ENCODE measurements at places on chromosomes 2 and 18.

- DNase-seq, result no peak
These were observed 528.6 kb downstream of the ZNF516 start for GRCh38 chr18:75966431-75966830.

- no peak for DNase-seq
These were observed 11.8 kb downstream of the NEU4 start for GRCh38 chr2:241820625-241821384.

- DNase-seq, result no peak
These were observed 167.1 kb downstream of the PDE1A start for GRCh38 chr2:182259629-182260150.

DNA sequence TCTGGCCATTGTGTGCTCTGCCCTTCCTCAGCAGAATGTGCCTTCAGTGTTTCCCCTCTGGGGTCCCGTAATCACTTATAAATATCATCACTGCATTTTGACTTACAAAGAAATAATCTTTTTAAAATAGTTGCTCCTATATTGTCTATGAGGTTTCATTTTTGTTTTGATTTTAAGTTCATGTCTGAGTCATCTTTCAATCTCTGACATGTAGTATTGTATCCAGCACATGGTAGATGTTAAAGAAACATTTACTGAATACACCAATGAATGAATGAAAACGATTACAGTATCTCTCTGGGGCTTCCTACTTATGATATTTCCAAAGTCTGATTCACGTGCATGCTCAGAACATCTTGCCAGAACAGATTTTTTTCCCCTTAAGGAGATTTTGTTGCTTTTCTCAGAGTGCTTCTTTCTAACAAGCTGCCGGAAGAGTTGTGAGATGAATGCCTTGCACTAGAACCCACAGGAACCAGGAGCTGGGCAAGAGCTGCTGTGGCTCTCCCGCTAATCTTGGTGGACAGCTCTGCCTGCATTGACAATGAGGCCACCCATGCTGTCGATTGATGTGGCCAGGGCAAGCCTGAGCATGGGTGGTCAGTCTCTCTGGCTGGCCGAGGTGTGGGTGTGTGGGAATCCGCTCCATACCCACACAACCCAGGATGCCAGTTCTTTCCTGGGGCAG is 199.4 kb downstream of the CYRIA start:
- DNase-seq, result no peak

GRCh38 chr18:4108016-4108415 is 347.1 kb downstream of the DLGAP1 start:
- DNase-seq, result no peak

DNA sequence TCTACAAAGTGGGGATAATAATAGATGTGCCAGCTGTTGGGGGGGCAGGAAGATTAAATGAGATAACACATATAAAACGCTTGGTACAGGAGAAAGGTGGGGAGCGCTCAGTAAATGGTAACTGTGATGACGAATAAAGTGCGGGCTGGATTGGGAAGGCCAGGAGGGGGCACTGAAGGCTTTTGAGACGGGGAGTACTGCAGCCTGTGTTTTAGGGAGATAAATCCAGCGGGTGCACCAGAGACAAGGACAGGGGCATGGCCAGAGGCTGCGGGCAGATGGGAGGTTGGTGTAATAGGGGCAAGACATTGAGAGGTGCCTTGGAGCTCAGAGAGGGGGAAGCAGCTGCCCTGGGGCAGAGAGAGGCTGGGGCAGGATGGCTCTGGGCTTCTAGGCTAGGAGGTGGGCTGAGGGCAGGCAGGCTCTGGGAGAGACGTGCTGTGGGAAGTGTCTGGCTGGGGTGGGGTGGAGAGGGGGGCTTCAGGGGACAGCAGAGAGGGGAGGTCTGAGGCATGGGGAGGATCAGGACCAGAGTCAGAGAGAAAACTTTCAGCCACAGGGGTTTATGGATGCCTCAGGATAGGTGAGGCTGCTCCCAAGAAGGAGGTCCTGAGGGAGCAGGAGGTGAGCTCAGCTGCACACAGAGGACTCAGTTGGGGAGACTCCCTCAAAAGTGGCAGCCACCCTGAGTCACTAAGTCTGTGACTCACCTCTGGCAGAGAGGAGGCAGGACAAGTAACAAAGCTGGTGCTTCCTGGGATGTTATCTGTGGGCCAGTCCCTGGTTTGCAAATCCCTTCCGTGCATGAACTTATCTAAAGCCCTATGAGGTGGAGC is 18.8 kb downstream of the TEX44 start:
- no peak for DNase-seq

- DNase-seq, result no peak
These were observed 52.8 kb downstream of the SLC35F5 start for GRCh38 chr2:113703386-113704299.

- no peak for DNase-seq
These were observed 522.8 kb upstream of the RAB6C start for GRCh38 chr2:129456691-129457090.

DNA sequence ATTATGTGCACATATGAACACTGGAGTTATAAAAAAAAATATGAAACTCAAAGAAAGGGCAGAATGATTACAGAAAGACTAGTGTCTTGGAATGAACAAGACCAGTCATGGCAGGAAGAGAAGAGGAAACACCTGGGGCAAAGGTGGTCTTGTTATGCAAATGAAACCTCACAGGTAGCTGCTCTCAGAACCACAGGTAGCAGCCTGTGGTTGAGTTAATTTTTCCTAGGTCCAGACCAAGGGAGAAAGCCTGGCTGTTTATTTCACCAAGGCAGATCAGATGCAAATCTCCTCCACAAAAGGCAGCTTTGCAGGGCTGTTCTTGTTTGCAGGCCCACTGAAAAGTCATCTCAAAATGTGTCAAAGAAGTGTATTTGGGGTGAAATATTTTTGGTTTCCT is 785.8 kb downstream of the RNF144A start:
- no peak for DNase-seq

GRCh38 chr2:214069254-214069653 is 341.6 kb upstream of the VWC2L start:
- DNase-seq, result no peak

GRCh38 chr18:35827903-35828275 is 144.6 kb upstream of the RMP24 start:
- DNase-seq, result no peak

DNA sequence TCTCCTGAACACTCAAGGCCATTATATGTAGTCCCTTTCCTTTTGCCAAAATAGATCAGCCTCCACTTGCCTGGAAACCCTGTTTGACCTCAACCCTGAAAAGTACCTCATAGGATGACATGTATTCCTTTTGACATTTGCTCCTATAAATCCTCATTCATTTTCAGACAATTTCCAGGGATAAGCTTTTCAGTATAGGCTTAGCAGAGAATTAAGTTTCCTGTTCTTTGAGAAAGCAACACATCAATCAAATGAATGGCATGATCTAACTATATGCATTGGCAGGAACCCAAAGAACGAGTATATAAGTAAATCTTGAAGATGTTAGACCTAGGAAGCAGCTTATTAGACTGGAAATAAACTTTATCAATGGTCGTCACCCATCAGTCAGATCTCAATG is 483.0 kb downstream of the CCDC85A start:
- no peak for DNase-seq

DNA sequence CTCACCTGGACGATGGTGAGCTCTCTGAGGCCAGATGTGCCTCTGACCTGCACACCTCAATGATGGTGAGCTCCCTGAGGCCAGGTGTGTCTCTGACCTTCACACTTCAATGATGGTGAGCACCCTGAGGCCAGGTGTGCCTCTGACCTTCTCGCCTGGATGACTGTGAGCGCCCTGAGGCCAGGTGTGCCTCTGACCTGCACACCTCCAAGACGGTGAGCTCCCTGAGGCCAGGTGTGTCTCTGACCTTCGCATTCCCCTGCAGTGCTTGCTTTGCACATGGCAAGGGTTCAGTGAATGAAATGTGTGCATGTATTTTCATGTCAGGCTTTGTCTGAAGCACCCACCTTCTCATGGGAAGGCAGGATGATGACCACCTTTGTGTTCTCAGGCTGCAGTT is 95.5 kb downstream of the PTGR3 start:
- no peak for DNase-seq

DNA sequence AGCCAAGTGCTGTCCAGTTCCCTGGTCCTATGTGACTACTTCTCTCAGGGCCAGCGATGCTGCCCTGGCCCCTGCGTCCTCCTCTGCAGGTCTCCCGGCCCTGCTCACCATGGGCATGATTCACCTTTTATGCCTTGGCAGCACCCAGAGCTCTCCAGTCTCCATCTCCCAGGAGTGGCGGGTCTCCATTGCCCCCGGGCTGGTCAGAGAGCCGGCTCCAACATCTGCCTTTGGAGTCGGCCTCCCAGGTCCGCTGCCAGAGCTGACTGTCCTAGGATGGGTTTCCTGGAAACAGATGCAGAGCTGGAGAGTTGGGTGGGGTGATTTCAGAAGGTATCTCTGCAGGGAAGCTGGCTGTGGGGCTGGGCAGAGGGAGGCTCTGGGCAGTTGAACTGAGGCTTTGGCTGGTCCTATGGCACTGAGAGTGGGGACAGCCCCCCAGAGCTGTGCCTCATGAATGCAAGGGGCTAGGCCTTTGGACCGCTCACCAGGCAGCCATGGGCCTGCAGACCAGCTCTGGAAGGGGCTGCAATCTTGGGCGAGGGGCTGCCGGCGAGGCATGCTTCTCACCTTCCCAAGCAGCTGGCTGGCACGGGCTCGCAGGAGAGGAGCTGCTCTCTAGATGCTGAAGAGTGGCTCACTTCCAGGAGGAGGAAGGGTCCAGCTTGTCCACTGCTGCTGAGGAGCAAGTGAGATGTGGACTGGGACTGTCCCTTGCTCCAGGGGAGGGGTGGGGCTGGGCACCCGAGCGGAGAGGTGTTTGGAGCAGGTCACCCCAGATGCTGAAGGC is 59.8 kb upstream of the HS6ST1 start:
- no peak for DNase-seq

- DNase-seq, result no peak
These were observed 131.2 kb downstream of the LYPD6B start for GRCh38 chr2:149169656-149170055.

DNA sequence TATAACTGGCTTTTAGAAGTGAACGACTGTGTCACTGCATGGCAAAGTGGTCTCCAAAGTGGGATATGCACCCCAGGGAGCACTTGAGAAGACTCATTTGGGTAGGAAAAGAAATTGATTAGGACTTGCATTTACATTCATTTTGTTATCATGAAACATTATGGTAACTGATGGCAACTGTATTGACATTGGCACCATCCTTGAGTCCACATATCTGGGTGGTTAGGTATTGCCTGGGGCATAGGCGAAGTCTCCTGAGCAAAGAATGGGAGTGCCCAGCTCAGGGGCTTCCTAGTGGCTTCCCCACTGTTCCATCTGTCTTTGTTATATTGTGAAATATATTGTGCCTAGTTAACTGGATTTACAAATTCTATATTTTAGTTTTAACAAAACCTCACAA is 29.2 kb downstream of the SPATS2L start:
- no peak for DNase-seq

DNA sequence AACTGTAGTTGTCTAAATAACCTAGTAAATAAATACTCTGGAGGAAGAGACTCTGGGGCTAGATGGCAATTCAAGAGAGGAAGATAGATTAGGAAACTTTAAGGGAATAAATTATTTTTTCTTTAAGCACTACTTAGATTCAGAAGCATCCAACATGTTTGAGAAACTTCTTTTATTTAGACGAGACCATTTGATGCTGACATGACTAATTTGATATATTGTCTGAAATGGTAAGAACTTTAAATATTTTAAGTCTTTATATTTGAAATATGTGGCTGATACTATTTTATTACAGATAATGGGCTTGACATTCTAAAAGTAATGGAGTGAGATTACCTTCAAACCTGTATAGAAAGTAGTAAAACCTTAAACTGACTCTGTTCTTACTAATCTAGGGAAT is 36.4 kb downstream of the PPIG start:
- no peak for DNase-seq

DNA sequence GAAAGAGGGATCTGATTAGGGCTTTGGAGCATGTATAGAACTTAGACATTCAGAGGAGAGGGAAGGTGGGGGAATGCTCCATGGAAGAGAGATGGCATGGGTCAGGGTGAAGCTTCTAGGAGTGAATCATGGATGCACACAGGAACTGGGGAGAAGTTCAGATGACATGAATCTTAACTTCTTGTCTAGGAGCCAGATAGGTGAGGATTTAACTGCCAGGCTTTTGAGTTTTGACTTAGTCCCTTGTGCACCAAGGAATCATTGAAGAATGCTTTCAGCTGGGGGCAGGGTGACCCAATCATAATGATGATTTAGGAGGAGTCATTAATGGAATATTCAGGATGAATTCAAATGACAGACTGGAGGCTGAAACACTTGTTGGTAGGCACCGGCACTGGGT is 48.7 kb downstream of the ACYP2 start:
- no peak for DNase-seq

DNA sequence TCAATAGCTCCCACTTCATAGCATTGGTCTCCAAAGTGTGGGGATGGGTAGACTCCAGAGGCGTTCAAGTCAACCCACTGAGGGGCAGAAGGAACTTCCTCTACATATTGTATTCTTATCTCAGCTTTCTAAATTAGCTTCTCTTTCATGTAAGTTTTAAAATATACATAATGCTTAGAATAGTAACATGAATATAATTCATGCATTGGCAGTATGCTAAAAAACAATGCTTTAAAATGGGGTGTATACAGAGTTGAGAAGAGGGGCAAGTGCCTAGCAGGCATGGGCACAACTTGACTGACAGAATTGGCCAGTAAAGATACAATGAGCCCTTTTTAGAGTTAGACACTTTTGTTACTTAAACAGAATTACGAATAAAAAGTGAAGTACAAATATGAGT is 212.2 kb downstream of the ZRANB3 start:
- no peak for DNase-seq

- no peak for DNase-seq
These were observed 145.9 kb upstream of the KLHL14 start for GRCh38 chr18:32918692-32919250.

GRCh38 chr2:220071696-220072095 is 444.3 kb downstream of the SLC4A3 start:
- DNase-seq, result no peak

- no peak for DNase-seq
These were observed 203.3 kb downstream of the TCF4 start for GRCh38 chr18:55384551-55385275.

GRCh38 chr2:151808258-151809072 is 19.8 kb downstream of the ARL5A start:
- no peak for DNase-seq

DNA sequence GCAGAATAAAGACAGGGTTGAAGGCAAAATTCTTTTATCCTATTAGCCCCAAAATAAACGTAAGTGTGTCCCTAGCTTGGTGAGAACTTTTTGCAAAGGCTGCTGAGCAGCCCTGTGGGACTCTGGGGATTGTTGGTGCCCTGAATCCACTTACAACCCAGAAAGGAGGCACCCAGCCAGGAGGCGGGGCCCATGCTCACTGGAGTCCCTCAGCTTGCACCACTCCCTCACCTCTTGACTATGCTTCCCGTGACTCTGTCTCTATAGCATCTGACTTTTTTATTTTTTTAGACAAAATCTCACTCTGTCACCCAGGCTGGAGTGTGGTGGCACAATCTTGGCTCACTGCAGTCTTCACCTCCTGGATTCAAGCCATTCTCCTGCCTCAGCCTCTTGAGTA is 15.8 kb upstream of the COL6A3 start:
- no peak for DNase-seq

GRCh38 chr18:51711298-51711889 is 513.9 kb upstream of the MEX3C start:
- no peak for DNase-seq

GRCh38 chr2:108228537-108228936 is 11.2 kb upstream of the SULT1C3 start:
- no peak for DNase-seq
